Stimulated activated CD8-positive, alpha-beta memory T cell treated with anti-CD3 and anti-CD28 coated beads, Interleukin-4, amount 100 ng/mL, for 24 hours (primary cell): ENCODE measurements at places on chromosomes 5 and 9.

GRCh38 chr9:93329629-93330280, 121.7 kb upstream of the FAM120A start:
- no peak for DNase-seq

- no peak for DNase-seq
Observed at GRCh38 chr9:119083673-119084072, 285.6 kb downstream of the BRINP1 start.

DNA sequence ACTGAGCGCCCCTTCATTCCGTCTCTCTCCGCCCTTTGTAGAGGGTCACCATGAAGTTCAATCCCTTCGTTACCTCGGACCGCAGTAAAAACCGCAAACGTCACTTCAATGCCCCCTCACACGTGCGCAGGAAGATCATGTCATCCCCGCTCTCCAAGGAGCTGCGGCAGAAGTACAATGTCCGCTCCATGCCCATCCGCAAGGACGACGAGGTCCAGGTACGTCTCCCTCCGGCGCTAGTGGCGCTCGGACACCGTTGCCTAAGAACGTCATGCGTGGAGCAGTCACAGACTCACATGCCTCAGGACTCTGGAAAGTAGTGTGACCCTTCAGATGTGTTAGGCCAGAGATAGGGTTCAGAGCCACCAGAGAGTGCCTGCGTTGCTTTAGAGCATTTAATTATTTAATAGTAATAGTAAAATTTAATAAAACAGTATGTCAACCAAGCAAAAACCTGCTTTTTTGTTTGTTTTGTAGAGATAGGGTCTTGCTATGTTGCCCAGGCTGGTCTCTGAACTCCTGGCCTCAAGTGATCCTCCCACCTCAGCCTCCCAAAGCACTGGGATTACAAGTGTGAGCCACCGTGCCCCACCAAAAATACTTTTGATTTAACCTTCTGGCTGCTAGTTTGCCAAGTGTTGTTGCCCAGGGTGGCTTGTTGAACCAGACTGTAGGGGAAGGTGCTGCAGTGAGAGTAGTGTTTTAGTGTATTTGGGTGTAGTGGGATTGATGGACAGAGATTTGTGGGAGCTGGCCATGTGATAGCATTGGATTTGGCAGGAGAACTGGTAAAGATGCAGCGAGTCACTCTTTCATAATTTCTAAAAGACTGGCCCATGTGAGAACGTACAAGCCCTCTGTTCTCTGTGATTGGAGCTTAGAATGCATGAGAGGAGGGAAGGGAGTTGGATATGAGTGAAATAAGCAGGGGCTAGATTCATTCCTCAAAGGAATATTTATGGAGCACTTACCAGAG, 888 bp downstream of the RPL26L1 start:
- DNase-seq: no peak

GRCh38 chr5:439181-439580, 3.8 kb upstream of the EXOC3 start:
- DNase-seq: no peak

- DNase-seq: no peak
Observed at GRCh38 chr5:154214371-154215106, 24.0 kb downstream of the GALNT10 start.

- DNase-seq: no peak
Observed at GRCh38 chr5:78243639-78244038, 50.9 kb downstream of the AP3B1 start.

DNA sequence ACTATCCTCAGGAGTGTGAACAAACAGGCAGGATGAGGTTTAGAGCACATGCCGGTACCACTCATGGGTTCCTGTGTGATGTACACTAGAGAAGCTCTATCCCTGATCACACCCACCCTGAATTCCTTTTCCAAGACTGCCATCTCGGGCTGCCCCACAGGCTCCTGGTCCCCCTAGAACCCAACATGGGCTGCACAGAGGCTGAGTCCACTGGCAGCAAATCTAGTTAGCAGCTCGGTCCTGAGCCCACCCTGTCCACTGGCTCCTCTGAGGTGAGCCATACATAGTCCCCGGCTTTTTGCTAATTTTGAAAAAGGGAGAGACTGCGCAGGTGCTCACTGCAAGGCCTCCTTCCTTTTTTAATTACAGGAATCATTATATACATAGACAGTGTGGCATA, 227.0 kb downstream of the FSTL4 start:
- no peak for DNase-seq
